ENCODE measurements at places on chromosomes 16 and 17.
A peak's percentile ranks its signal among the peaks of the same experiment; 100 is the strongest.

DNA sequence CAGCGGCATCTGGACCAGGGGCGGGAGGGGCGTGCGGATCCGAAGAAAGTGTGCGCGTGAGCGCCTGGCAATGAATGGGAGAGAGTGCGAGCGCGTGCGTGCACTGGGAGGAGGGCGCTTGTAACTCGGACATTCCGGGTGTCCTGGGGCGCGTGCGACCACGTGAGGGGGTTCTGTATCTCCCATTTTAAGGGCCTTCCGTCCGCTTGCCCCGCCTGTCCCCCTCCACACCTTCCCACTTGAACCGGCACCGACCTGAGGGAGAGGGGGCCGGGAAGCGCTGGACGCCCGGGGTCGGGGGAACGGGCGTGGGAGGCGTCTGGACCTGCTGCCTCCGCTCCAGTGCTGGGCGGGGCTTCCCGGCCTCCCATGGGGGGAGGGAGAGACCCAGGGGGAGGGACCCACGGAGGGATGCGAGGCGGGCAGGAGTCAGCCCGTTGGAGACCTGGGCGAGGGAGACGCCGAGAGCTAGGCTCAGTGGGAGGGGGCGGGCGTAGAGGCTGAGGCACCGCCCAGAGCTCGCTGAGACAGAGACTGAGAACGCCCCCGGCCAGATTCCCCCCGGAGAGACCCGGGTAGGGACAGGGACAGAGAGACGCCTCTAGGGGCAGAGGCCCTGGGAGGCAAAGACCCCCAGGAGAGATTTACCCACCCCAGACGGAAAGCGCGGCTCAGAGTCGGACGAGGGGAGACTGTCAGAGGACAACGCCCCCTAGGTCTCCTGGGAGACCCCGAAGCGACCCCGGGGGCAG, at the start of gene KREMEN2:
KREMEN2 (plus strand) TSS at position 553 of the 752 bp plus-strand sequence. CDS start 246 bp downstream, outside the sequence.
- no peak for DNase-seq

DNA sequence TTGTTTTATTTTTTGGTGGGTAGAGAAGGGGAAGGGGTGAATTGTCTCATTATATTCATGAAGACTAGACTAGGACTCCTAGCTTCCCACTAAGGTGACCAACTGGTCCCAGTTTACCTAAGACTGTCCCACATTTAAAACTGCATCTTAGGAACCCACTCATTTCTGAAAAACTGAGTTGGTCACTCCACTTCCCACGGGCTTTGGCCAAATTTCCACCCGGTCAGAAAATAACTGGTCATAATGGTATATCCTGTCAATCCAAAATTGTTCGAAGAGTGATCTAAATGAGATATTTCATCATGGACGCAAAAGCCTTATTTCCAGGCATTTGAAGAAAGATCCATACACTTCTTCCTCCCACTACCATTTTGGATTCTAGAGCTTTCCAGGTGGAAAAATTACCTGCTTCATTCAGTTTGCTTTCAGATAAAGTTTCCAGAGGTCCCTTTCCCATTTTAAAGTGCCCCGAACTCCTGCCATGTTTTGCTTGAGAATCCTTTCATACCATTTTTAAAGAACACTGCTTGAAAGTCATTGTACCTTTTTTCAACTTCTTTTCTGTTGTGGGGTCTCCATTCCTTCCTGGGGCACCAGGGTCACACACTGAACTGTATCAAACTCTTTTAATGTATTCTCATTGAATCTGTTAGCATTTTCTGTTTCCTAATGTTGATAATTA, 21.8 kb upstream of the ZFHX3 start:
- no peak for DNase-seq

DNA sequence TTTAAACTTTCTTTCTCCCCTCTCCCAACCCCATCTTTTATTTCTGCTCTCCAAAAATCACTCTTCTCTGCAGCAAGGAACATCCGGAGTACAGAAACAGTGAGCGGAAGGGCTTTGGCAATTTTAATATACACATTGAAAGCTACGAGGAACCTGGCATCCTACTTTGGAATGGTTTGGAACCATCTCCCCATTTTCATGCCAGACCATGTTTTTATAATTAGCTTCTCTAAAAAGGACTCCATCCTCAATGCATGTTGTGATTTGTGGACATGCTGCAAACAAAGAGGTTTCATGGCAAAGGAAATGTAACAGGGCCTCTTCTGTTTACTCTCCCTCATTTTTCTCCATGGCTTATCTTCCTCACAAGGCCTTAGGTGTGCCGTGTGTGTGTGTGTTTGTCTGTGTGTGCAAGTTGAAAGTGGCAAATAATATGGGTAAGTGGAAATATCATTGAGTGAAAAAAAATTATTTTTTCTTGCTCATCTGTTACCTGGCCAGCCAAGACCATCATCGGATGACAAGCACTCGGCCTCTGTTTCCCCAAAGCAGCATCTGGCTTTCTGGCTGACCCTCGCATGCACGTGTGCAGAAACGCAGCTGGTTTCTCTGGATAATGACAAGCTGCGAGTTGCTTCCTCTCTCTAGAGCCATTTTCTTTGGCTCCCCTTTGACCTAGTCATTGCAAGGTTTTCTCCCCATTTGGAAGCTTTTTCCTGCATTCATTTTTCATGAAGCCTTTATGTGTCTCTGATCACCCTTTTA, 585.0 kb downstream of the TMEM114 start:
- no peak for DNase-seq

DNA sequence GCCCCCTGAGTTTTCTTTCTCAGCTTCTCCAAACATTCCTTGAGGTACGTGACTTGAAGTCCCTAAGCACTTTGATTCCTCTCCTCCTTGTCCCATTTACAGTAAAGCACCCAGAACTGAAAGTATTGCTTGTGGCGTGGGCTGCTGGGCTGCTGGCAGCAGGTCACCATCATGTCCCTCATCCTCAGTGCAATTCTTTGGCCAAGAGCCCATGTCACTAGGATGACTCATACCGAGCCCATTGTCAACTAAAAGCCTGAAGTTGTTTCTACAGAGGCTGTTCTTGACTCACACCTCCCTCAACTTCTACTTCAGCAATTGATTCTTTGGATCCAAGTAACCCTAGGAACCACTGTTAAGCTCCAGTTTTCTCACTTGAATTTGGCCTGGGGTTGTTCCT, 54.3 kb downstream of the KPNA2 start:
- DNase-seq: peak; percentile 19

DNA sequence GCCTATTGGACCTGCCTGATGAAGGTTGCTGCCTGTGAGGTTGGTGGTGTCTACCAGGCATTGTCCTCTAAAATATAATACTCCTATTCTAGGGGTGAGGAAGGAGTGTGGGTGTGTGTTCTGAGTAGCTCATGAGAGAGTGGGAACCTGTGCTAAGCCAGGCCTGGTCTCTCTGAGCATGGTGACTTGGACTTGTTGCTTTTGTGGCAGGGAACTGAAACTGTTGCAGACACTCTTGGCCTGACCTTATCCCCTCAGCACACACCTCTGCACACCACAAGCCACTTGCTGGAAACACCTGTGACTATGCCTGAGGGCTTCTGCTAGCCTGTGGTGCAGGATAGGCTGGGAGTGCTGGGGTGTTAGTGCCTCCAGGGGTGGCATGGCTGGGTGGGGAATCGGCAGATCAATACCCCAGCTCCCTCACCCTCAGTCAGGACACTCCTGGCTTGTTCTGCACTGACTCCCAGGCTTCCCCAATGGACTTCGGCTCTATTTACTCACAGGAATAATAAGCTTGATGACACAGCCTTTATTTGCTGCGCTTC, 29.9 kb downstream of the PLCG2 start:
- no peak for DNase-seq

GRCh38 chr16:9534759-9535158, 443.3 kb downstream of the HAPSTR1 start:
- no peak for DNase-seq

DNA sequence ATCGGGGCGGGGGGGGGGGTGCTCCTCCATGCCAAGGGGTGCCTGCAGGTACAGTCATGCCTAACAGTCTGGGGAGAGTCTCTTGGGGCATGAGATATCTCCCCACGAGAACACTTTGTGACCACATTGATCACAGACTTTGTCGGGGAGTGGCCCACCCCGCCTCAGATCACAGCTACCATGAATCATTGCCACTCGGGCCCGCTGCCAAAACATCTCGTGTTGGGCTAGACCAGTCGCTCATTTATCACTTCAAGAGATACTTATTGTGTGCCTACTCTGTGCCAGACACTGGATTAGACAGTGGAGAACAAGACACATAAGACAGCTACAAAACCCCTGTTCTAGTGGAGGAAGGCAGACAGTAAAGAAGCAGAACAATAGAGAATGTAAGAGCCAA, 72.6 kb downstream of the CLEC16A start:
- DNase-seq: peak; percentile 76

GRCh38 chr17:18234853-18235380, 9.5 kb downstream of the LLGL1 start:
- DNase-seq: no peak

GRCh38 chr17:80777274-80777673, 214.4 kb upstream of the CHMP6 start:
- DNase-seq: no peak

DNA sequence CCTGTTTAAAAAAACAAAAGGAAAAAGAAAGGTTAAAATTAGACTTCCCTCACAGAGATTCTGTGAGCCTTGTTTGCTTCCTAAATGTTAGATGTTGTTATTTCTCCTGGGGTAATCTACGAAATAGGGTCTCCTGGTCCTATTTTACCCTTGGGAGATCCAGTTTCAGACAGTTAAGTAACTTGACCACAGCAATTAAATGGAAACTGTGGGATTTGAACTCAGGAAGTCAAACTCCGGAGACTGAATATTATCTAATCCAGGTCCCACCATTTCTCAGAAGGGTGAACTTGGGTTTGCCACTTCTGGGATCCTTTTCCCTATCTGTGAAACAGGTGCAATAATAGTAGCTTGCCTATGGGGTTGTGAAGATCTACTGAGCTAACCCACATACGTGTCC, 6.4 kb upstream of the TMC5 start:
- DNase-seq: no peak

GRCh38 chr16:78116946-78117345, 17.5 kb downstream of the WWOX start:
- DNase-seq: no peak

DNA sequence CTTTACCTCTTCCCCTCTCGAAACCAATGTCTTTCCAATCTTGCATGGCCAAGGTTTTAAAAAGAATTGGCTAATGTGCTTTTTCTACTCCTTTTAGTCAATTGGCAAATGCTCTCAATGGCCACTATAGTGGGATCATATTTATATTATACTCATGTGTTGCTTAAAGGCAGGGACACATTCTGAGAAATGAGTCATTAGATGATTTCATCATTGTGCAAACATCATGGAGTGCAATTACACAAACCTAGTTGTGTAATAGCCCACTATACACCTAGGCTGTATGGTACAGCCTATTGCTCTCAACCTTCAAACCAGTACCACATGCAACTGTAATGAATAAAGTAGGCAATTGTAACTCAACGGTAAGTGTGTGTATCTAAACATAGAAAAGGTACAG, 180.9 kb downstream of the HS3ST3A1 start:
- DNase-seq: peak; percentile 85

GRCh38 chr17:41589301-41589700, 2.6 kb upstream of the KRT14 start:
- no peak for DNase-seq

Measured in fibroblast of skin of right biceps (primary cell).